ENCODE measurements at places on chromosomes 5 and 9.

DNA sequence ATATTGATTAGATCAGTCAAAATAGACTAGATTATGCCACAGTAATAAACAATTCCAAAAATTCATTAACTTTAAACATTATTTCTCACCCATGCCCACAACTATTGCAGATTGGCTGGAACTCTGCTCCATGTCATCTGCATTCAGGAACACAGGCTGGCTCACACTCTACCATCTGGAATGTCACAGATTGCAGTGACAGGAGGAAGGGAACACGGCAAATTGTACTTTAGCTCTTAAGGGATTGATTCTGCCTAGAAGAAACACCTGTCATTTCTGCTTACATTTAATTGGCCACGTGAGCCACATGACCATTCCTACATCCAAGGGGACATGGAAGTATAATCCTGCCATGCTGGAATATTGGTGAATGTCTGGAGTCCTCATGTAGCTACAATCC is 54.4 kb downstream of the ATPSCKMT start:
- DNase-seq: no peak

- no peak for DNase-seq
These were observed 9.0 kb downstream of the LCP2 start for GRCh38 chr5:170288551-170288950.

- peak; percentile 26 for DNase-seq
These were observed 596 bp upstream of the CDC37L1 start for GRCh38 chr9:4678679-4679267.

GRCh38 chr5:67901814-67902496 is 313.6 kb upstream of the PIK3R1 start:
- peak; percentile 17 for DNase-seq

GRCh38 chr5:95350631-95351030 is 40.5 kb upstream of the FAM81B start:
- DNase-seq: no peak

GRCh38 chr5:14444161-14444560 is 137.4 kb upstream of the OTULINL start:
- no peak for DNase-seq

GRCh38 chr5:110477911-110478310 is 248.6 kb downstream of the TMEM232 start:
- peak; percentile 26 for DNase-seq

DNA sequence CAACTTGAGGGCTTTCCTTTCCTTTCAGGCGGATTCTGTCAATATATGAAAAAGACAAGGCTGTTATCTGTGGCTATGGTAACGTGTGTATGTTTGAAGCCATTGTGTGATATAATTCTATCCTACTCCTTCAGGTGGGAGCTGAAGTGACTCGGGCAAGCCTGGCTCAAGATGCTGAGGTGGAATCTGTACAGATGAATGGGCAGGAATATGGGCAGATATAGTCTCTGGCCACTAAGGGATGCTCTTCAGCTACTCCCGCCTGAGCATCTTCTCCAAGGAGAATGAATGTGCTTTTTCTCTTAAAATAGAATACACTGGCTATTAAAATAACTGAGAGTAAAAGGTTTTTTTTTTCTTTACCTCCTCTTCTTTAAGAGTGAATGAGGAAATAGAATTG is 244.8 kb downstream of the ADGRV1 start:
- no peak for DNase-seq

DNA sequence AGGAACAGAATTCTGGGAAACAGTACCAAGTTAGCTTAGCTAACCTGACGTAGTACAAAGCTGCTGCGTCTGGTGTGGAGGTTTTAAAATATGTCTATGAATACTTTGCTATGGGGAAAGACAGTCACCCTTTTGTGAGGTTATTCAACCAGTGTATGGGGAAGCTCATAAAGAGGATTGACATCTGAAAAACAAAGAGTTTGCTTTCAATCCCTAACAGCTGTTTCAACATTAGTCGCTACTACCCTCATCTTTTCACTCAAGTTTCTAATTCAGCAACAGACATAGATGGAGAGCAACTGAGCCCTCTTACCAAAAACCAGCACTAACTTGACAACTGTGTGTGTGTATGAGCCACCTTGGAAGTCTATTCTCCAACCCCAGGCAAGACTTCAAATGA is 7.8 kb upstream of the MSANTD3 start:
- DNase-seq: no peak

- DNase-seq: no peak
These were observed 156.6 kb downstream of the PIK3R1 start for GRCh38 chr5:68372161-68372560.

- DNase-seq: no peak
These were observed 29.9 kb upstream of the RAPGEF6 start for GRCh38 chr5:131664929-131665328.

GRCh38 chr9:2015581-2016407 is 647 bp downstream of the SMARCA2 start:
- DNase-seq: peak; percentile 47

DNA sequence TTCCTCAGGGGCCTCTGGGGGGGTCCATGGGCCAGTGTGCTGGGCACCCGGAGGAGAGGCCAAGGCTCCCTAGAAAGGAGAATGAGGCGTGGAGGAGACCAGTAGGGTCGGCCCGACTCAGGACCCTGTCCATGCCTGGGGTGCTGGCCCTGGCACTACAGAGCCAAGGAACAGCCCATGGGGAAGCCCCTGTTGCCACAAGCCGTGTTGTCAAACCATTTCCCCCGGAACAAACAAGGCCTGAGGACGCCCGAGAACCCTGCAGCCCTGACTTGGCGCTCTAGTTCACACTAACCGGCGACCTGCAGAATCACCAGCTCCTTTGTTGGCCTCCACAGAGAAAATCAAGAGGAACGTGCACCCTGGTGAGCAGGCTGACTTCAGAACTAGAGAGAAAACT is 41.6 kb upstream of the SLC12A7 start:
- DNase-seq: no peak

DNA sequence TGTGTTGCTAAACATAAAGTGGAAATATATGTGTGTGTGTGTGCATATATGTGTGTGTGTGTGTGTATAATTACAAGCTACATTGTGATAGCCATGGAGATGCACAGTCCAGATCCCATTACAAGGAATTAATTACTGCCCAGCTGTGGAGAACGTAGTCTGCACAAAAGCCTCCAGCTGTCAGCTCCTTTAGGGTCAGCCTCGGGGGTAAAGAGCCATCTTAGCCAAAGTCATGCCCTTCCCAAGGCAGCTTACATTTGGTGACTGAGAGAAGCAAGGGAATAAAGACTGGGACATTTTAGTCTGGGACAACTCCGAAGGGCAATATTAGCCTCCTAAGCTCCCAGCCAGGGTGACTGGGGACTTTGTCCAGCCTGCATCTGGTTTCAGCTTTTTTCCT is 21.9 kb upstream of the FOCAD start:
- no peak for DNase-seq

GRCh38 chr5:75364571-75365280 is 27.7 kb downstream of the HMGCR start:
- no peak for DNase-seq

DNA sequence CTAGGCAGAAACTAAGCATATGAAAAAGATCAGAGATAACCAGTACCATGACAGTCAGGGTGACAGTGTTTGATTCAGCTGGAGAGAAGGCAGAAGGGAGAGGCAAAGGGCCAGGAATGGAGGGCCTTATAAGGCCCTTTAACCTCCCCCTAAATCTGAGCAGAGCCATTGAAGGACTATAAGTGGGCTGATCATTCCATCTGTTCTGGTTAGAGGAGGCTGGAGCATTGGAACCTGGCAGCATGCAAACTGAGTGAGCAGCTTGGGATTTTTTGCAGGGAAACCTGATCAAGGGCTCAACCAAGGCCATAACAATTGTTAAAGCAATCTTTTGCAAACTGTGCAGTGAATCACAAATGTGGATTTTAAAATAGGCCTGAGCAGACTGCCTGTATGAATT is 174.5 kb upstream of the DAP start:
- DNase-seq: no peak

- DNase-seq: no peak
These were observed 253.8 kb downstream of the CRB2 start for GRCh38 chr9:123609844-123610243.

- no peak for DNase-seq
These were observed 18.6 kb upstream of the TJP2 start for GRCh38 chr9:69155341-69156030.

GRCh38 chr9:70525519-70525918 is 111.1 kb upstream of the KLF9 start:
- DNase-seq: no peak

DNA sequence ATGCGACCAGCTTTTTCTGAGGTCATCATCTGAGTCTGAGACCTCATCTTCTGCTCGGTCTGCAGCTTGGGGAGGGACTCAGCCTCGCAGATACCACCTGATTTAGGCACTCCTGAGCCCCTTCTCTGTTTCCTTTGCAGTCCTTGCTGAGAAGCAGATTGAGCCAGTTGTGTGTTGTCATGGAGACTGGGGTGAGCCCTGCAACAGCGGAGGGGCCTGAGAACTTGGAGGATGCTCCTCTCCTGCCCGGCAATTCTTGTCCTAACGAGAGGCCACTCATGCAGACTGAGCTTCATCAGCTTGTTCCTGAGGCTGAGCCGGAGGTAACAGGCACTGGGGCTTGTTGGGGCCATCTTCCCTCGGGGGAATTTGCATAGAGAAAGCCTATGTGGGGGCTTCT is 19.2 kb downstream of the TEX53 start:
- DNase-seq: no peak

GRCh38 chr5:124908581-124909451 is 162.4 kb upstream of the ZNF608 start:
- peak; percentile 26 for DNase-seq

GRCh38 chr5:142132916-142133315 is 24.3 kb downstream of the NDFIP1 start:
- DNase-seq: no peak

GRCh38 chr5:67900514-67900913 is 315.0 kb upstream of the PIK3R1 start:
- peak; percentile 77 for DNase-seq

GRCh38 chr5:176793736-176794135 is 16.6 kb upstream of the UNC5A start:
- DNase-seq: no peak

DNA sequence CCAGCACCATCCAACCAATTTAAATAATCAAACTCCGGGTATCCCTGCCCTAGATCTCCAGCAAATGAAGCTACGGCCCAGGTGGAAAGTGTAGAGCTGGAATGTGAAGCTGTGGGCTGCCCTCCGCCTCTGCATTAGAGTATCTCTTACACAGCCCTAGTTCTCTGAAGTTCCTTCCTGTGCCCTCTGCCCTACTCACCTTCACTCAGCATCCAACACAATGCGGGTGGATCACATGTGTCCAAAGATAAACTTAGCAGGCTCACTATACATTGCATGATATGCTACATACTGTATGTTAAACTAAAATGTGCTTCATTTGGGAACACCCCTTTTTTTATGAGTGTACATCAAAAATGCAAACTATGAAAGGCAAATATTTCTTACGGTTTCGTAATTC is 70.0 kb upstream of the RAD23B start:
- peak; percentile 2 for DNase-seq

DNA sequence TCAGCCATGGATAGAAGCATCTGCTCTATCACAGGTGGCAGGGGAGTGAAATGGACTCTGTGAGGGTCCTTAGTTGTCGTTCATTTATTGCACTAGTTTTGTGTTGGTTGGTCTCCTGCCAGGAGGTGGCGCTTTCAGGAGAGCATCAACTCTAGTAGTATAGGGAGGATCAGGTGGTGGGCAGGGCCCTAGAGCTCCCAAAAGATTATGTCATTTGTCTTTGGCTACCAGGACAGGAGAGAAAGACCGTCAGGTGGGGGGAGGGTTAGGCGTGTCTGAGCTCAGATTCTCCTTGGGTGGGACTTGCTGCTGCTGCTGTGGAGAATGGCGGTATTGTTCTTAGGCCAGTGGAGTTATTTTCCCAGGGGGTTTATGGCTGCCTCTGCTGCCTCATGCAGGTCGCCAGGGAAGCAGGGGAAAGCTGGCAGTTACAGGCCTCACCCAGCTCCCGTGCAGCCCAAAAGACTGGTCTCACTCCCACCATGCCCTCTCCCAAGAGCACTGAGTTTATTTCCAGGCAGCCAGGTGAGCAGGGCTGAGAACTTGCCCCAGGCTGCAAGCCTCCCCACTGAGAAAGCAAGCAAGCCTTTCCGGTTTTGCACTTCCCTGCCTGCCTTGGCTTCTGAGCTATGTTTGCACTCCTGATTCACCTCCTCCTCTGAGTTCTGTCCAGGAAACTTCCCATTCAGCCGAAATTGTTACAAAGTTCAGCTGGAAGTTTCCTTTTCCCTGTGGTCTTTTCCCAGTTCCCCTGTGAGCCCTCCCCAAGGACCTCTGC is 317.3 kb downstream of the TAF11L14 start:
- no peak for DNase-seq

DNA sequence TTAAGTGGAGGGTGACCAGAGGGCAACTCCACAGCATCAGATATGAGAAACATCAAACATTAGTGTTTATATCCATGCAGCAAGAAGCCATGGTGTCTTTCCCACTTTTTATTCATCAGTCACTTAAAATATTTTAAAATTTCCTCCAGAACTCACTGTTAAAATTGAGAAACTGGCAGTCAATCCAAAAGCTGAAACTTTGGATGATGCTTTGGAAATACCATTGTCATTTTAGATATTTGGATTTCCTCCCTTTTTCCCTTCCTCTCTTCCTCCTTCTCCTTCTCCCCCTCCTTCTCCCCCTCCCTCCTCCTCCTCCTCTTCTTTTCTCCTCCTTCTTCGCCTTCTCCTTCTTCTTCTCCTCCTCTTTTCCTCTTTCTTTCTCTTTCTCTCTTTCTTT is 33.1 kb upstream of the NTRK2 start:
- no peak for DNase-seq

DNA sequence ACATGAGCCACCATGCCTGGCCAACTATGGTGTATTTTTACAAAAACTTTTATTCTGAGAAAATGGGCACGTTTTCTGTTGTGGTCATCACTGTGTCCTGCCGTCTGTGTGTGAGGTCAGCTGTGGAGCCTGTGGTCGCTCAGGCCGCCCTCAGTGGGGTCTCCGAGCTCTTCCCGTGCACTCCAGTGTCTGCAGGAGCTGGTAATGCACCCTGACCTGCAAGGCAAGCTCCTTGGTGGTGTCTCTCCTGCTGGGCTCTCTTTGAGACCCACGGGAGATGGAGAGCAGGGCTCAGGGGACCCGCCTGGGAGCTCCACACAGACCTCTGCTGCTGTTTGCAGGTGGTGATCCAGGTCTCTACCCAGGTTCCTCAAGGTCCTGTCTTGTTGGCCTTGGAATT is 9.6 kb upstream of the AHRR start:
- DNase-seq: no peak

All from RPMI7951 (cell line).